ENCODE measurements at places on chromosomes 3 and 15.

GRCh38 chr15:47993051-47993450 is 127.7 kb upstream of the SLC24A5 start:
- no peaks in the 10 kb centered on the region for H3K36me3 ChIP-seq
- no peak overlapping the region for H3K4me3 ChIP-seq
- peaks cover 2% of the 10 kb centered on the region for H3K27me3 ChIP-seq
- H3K27ac ChIP-seq, result no peak overlapping the region
- DNase-seq, result no peak

DNA sequence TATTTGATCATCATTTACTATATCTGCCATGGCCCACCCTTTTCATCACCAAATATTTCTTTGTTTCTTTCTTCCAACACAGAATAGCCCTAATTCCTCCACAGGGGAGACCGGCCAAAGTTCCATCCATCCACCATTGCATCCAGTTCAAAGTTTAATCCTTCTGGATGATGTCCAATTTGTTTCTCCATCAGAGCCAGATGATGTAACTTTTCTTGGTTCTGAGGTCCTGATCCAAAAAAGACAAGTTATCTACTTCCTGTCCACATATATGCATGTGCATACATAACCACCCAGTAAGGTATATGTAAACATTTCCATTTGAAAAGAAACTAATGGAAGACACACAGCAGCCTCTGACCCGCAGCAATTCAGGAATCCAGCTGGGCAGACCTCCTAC is 237.3 kb downstream of the SHOX2 start:
- H3K27me3 ChIP-seq, result no peaks in the 10 kb centered on the region
- H3K36me3 ChIP-seq, result no peaks in the 10 kb centered on the region
- no peak overlapping the region for H3K4me3 ChIP-seq
- no peak for DNase-seq

DNA sequence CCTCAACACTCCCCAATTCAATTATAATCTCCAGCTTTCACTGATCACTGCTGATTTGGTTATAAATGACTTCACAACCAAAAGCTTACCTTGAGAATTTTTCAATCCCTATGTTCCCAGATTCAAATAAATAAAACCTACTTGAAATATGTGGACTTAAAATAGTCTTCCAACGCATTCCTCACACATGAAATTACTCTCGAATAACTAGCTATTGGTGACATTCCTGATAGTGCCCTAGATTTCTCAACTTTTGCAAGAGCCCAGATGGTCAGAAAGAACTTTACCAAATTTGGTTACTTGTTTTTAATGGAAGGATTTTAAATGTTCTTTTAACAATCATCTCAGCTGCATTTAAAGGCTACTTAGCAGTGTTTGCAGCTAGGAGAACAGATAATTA is 605.5 kb downstream of the FHIT start:
- no peaks in the 10 kb centered on the region for H3K4me1 ChIP-seq
- no peak overlapping the region for H3K27ac ChIP-seq
- no peak overlapping the region for H3K4me3 ChIP-seq
- DNase-seq, result no peak
- no peaks in the 10 kb centered on the region for H3K36me3 ChIP-seq
- no peaks in the 10 kb centered on the region for H3K27me3 ChIP-seq

- peak; percentile 71 for DNase-seq
- H3K27me3 ChIP-seq, result no peaks in the 10 kb centered on the region
- H3K4me1 ChIP-seq, result peaks cover 6% of the 10 kb centered on the region
- no peaks in the 10 kb centered on the region for H3K36me3 ChIP-seq
- no peak overlapping the region for H3K27ac ChIP-seq
Observed at GRCh38 chr15:50774450-50774849, 8.9 kb upstream of the SPPL2A start.

GRCh38 chr3:45583021-45583851 is 11.3 kb upstream of the LIMD1 start:
- DNase-seq, result no peak
- peaks cover 13% of the 10 kb centered on the region for H3K27me3 ChIP-seq

DNA sequence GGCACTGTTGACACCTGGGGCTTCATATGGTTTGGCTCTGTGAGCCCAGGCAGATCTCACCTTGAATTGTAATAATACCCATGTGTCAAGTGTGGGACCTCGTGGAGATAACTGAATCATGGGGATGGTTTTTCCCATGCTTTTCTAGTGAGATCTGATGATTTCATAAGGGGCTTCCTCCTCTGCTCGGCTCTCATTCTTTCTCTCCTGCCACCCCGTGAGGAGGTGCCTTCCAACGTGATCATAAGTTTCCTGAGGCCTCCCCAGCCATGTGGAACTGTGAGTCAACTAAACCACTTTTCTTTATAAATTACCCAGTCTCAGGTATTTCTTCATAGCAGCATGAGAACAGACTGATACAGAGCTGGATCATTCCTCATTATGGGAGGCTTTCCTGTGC is 655.9 kb upstream of the ADAMTS9 start:
- H3K36me3 ChIP-seq, result no peaks in the 10 kb centered on the region
- no peak overlapping the region for H3K27ac ChIP-seq
- H3K4me1 ChIP-seq, result no peaks in the 10 kb centered on the region
- H3K27me3 ChIP-seq, result no peaks in the 10 kb centered on the region

GRCh38 chr3:149428087-149428486 is 46.4 kb upstream of the TM4SF4 start:
- H3K4me1 ChIP-seq, result no peaks in the 10 kb centered on the region
- H3K36me3 ChIP-seq, result no peaks in the 10 kb centered on the region
- DNase-seq, result no peak

DNA sequence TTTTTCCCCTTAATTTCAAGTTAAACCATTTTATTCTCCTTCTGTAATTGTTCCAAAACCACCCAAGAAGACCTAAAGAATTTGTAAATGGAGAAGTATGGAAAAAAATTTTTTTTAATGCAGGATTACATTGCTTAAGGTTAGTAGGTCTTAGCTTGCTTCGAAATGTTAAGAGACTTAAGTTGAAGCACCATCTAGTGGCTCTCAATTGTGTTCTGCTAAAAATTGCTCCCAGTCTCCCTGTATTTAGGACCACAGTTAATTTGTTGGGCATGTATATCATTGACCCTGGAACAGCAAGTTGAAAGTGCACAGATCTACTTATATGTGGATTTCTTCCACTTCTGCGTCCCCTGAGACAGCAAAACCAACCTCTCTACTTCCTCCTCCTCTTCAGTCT is 32.4 kb downstream of the CD200R1L start:
- no peak overlapping the region for H3K27ac ChIP-seq
- H3K4me1 ChIP-seq, result peaks cover 17% of the 10 kb centered on the region
- peaks cover 3% of the 10 kb centered on the region for H3K27me3 ChIP-seq
- H3K36me3 ChIP-seq, result no peaks in the 10 kb centered on the region

- no peak overlapping the region for H3K4me3 ChIP-seq
- H3K36me3 ChIP-seq, result no peaks in the 10 kb centered on the region
- no peaks in the 10 kb centered on the region for H3K4me1 ChIP-seq
- H3K27me3 ChIP-seq, result no peaks in the 10 kb centered on the region
Observed at GRCh38 chr3:148233403-148233802, 464.3 kb upstream of the AGTR1 start.

GRCh38 chr3:115710799-115711198 is 87.5 kb downstream of the GAP43 start:
- H3K36me3 ChIP-seq, result no peaks in the 10 kb centered on the region
- peaks cover 17% of the 10 kb centered on the region for H3K27me3 ChIP-seq
- H3K4me1 ChIP-seq, result no peaks in the 10 kb centered on the region
- no peak overlapping the region for H3K27ac ChIP-seq
- H3K4me3 ChIP-seq, result no peak overlapping the region
- DNase-seq, result no peak
